ENCODE measurements at places on chromosomes 5 and 9.

- DNase-seq, result no peak
Measured at GRCh38 chr9:98747476-98747875, 38.7 kb upstream of the GABBR2 start.

- no peak for DNase-seq
Measured at GRCh38 chr9:81549500-81550206, 139.7 kb downstream of the TLE1 start.

- DNase-seq, result peak; percentile 90
Measured at GRCh38 chr9:119556129-119556875, 187.1 kb upstream of the BRINP1 start.

GRCh38 chr5:122434205-122434970 is 122.4 kb downstream of the SNCAIP start:
- no peak for DNase-seq

DNA sequence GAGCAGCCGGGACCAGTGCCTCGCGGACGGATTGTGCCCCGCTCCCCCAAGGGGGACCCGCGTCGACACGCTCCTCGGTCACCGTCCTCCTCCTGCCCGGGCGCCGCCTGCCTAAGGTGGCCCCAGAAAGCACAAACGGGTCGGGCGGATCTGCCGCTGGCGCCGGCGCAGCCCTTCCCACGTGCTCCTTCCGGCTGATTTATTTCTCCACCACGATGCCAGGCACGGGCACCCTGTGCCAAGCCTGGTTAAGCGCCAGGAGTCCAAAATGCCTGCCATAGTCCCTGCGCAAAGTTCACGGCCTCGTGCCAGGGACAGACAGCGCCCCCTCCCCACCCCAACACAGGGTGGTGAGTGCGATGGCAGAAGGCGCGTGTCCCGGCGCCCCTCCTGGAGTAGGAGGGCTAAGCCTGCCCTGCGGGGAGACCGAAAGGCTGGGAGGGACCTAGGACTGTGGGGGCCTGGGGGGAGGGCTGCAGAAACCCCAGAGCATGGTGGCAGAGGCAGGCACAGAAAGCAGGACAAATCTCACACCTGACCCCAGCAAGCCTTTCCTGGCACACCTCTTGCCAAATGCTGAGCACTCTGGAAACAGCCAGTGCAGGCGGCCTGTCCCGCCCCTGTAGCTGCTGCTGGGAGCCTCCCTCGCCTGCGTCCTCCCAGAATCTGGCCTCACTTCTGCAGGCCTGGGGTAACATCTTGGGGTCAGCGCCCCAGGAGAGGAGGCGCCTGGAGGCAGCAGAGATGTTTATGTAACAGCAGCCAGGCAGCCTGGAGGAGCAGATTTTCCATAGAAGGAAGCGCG is 1.1 kb upstream of the NOTCH1 start:
- peak; percentile 56 for DNase-seq

GRCh38 chr5:15577132-15577531 is 77.2 kb downstream of the FBXL7 start:
- DNase-seq, result no peak

GRCh38 chr5:142097681-142098080 is 10.9 kb upstream of the NDFIP1 start:
- no peak for DNase-seq

DNA sequence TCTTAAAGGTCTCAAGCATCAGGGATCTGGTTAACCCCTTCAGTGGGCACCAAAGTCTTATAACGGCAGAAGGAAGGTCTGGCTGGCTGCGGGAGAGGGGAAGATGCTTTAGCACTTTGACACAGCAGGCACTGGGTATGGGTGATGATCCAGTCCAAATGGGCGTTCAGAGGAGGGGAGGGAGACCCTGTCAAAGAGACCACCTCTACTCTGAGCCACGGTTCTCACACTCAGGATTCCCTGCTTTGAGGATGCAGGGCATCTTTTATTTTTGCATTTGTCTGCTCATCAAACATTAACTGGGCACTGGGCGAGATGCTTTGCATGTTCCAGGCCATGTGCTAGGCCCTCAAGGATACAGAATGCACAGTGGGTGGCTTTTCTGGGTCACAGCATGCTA is 204.0 kb downstream of the DAB2IP start:
- no peak for DNase-seq

DNA sequence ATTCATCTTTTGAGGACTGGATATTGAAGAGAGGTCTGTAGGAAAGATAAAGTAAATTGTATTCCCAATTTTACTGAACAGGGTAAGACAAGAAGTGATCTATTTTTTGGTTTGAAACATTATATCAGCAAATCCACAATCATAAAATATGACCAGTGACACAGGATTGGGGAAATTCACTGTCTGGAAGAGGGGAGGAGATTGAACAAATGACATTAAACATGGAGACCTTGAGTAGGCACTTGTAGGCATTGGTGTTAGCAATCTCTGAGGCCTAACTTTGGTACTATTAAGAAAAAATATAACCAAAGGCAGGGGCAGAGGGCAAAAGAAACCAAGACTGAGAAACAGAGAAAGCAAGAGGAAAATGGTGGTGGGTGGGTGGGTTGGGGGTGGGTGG is 132.6 kb upstream of the TMEM161B start:
- DNase-seq, result no peak

- DNase-seq, result no peak
Measured at GRCh38 chr9:92276331-92277032, 17.0 kb downstream of the IARS1 start.

DNA sequence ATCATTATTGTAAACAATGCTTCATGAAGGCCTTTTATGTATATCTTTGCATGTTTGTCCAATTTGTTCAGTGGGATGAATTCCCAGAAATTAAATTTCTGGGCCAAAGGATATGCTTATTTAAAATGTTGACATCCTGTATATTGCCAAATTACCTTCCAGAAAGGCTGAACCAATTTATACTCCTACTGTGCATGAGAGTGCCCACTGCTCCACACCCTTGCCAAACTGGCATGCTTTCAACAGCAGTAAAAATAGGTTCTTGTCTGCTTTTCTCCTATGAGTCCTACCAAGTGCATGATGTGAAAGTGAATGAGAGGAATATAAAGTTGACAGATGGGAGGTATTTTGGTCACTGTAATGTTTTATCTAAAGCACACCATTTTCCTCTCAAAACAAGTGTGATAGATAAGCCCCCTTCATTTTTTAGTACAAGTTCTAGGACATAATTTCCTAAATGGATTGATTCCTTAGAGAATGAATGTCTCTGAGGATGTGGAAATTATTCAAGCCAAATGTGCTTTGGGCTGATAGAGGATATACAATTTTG is 70.5 kb upstream of the ERBIN start:
- no peak for DNase-seq

GRCh38 chr9:80732506-80732905 is 956.8 kb downstream of the TLE1 start:
- DNase-seq, result no peak

DNA sequence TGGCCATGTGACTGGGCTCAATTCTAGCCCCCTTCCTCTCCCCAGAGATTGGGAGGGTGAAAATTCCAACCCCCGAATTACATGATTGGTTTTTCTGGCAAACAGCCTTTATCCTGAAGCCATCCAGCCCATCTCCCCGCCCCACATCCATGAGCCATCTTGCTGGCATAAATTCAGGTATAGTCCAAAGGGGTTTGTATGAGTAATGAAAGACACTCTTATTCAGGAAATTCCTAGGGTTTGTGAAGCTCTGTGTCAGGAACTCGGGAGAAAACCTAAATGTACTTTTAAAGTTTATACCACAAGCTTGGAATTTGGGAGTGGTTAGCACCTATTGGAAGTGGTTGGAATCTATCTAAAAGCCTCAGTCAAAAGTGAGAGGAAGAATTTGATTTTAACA is 80.6 kb upstream of the SIMC1 start:
- DNase-seq, result no peak

DNA sequence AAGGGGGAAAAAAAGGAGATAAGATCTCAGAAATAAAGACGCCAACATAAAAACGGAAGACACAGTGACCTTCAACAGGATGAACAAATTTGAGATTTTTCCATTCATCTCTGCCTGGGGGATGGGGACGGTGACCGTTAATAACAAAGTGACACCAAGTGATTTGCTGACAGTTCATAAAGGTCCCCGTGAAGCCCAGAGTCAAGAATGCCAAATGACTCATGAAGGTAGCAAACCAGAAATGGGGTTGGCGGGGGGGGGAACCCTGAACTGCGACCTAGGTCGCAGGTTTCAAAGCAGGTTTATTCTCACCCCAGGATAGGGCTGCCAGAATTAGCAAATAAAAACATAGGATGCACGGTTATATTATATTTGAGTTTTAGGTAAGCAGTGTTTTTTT is 21.1 kb upstream of the SHB start:
- no peak for DNase-seq

GRCh38 chr5:91383956-91384300 is 811 bp upstream of the ARRDC3 start:
- peak; percentile 65 for DNase-seq

DNA sequence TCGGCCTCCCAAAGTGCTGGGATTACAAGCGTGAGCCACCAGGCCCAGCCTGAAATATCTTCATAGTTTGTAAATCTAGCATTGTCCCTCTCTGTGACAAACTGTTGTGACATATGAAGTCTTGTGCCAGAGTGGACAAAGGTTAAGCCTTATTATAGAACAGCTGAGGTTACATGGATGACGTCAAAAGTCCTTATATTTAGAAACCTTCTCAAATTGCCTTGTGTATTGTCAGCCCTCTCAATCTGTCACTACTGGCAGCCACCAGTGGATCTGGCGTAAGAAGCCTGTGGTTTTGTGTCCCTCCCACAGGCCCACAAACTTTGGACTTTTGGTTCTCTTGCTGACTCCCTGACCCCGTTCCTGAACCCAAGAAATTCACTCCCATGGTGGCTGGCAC is 79.4 kb upstream of the CCDC112 start:
- DNase-seq, result no peak

GRCh38 chr5:173969167-173970049 is 19.6 kb upstream of the C5orf47 start:
- no peak for DNase-seq

GRCh38 chr9:38413283-38413682 is 11.0 kb downstream of the IGFBPL1 start:
- no peak for DNase-seq

DNA sequence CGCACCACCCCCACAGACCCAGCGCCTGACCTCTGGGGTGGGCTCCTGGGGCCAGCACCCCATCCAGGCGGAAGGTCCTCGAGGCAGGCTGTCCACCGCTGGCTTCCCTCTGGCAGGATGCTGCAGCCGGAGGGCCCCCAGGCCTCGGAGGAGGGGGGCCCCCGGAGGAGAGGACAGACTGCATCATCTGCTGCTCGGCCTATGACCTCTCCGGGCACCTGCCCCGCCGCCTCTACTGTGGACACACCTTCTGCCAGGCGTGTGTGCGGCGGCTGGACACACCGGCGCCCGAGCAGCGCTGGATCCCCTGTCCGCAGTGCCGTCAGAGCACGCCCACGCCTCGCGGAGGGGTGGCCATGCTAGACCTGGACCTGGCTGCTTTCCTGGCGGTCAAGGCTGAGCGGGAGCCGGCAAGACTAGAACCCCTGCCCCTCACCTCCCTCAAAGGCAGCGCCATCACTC is 1.2 kb downstream of the RNF224 start:
- DNase-seq, result no peak

DNA sequence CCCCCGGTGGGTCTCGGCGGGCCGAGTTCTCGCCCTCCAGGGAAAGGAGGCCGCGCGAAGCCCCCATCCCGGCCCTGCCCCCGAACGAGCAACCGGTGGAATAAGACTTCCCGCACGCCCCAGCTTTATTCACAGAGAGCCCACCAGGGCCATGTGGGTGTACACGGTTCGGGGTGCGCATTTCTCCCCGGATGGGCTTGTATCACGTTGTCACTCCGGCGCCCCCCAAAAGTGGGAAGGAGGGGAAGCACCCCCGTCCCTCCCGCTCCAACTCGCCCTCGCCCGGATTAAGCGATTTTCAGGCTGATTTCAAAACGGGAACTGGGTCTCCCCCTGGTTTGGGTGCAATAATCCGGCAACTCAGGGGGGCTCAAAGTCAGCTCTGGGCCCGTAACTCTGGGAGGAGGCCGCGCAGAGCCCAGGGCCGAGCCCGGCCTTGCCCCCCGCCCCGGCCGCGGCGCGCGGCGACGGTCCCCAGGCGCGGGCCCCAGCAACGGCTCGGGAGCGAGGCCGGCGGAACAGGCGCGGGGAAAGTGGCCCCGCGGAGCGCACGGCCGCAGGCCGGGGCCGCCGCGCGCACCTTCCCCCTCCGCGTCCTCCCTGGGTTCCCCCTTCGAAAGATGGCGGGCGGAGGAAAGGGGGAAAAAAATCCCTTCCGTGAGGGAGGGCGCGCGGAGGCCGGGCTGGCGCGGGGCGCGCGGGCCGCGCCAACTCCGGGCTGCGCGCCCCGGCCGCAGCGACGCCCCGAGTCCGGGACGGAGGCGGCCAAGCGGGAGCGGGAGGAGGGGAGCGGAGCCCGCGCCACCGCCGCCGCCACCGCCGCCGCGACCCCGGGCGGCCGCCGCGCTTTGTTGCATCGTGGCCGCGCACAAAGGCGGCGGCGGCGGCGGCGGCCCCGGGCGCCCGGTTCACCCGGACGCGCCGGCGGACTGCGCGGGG is 644 bp downstream of the BRD3 start:
- DNase-seq, result peak; percentile 73

GRCh38 chr5:140566665-140567064 is 2.0 kb downstream of the SLC35A4 start:
- no peak for DNase-seq

DNA sequence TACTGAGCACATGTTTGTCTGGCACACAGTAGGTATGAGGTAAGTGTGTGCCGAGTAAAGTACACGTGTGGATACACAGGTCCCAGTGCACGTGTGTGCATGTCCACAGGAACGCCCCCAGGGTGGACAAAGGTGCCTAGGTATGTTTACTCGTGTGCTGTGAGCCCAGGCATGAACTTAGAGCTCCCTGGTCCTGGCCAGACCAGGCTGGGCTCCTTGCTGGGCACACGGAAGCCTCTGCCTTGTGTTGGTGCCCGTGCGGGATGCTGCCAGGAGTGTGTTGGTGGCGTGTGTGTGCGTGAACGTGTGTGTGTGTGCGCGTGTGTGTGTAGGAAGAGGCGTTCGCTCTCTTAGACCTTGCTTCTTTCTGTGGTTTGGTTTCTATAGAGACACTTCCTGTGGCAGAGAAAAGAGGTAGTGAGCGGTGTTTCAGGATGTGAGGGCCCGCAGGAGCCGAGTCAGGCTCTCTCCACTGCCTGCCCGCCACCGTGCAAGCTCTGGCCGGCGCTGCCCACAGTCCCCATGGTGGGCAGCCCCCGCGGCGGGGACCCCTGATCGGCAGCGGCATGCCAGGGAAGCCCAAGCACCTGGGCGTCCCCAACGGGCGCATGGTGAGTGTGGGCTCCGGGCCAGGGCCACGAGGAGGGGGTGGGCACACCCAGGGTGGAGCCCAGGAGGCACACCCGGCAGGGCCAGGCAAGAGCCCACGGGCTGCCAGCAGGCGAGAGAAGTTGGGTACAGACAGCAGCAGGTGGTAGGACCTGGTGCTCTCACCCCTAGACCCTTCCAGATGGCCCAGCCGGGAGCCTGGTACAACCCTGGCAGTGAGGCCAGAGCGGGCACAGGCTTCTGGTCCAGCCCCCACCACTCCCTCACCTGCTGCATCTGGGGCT is at the start of gene RGS14:
RGS14 (plus strand) TSS at position 466 of the 893 bp plus-strand sequence; CDS start at position 567, 101 bp downstream.
- DNase-seq, result peak; percentile 95

Measured in Karpas-422 (cell line).